ENCODE measurements at places on chromosomes 16 and 17.

- no peak for DNase-seq
Observed at GRCh38 chr17:37607637-37608331, 1.4 kb downstream of the SYNRG start.

DNA sequence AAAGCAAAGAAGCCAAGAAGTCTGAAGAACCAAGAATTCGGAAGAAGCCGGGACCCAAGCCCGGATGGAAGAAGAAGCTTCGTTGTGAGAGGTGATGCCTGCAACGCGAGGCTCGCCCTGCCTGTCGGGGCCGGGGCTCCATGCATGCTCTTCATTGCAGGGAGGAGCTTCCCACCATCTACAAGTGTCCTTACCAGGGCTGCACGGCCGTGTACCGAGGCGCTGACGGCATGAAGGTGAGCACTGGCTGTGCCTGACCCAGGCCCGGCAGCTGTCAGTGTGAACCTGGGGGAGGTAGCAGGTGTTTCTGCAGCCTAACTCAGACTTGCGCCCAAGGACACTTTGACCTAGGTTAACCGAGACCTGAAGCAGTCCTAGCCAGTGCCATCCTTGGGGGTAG lies 12.0 kb downstream of the ZNF276 start:
- DNase-seq, result no peak

GRCh38 chr17:57106107-57106835 lies 21.2 kb downstream of the AKAP1 start:
- peak; percentile 49 for DNase-seq

DNA sequence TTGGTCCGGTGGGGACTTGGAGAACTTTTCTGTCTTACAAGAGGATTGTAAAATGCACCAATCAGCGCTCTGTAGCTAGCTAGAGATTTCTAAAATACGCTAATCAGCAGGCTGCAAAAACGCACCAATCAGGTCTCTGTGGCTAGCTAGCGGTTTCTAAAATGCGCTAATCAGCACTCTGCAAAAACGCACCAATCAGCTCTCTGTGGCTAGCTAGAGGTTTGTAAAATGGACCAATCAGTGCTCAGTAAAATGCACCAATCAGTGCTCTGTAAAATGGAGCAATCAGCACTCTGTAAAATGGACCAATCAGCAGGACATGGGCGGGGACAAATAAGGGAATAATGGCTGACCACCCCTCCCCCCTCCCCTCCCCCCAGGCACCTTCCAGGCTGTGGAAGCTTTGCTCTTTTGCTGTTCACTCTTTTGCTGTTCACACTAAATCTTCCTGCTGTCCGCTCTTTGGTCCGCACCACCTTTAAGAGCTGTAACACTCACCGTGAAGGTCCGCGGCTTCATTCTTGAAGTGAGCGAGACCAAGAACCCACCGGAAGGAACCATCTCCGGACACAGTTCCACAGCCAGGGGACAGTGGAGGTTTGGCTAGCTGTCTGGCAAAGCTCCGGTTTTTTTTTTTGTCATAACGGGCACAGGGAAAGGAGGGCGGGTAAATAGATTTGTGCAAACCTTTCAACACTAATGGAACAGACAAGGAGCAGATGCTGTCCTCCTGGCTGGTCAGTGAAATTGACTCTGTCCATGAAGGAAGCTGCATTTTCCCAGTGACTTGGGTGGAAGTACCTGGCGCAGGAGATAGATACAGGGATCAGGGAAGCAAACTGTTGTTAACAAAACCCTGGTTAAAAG lies 8.3 kb downstream of the PITPNC1 start:
- DNase-seq, result no peak

GRCh38 chr16:24573141-24573540 lies 33.8 kb downstream of the RBBP6 start:
- DNase-seq, result no peak

- DNase-seq, result no peak
Observed at GRCh38 chr16:59164461-59164860, 430.3 kb upstream of the GOT2 start.

GRCh38 chr16:65372171-65372570 lies 250.3 kb upstream of the CDH11 start:
- DNase-seq, result no peak

- DNase-seq, result peak; percentile 75
Observed at GRCh38 chr17:47663912-47664623, 14.3 kb downstream of the KPNB1 start.

DNA sequence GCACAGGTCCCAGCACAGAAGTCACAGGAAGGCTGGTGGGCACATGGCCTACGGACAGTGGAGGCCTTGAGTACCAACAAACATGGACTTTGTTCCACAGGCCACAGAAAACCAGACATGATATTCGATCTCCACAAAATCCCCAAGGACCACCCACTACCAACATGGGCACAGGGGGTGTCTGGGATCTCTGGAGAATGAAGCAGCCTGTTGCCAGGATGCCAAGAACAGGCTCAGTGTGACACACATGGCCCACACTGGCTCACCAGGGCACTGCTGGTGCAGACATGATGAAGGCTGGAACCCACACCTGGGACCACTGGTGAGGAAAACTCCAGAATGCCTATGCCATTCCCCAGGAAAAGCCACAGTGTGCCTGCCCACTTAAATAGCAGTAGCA lies 120.2 kb downstream of the C16orf78 start:
- DNase-seq, result no peak

DNA sequence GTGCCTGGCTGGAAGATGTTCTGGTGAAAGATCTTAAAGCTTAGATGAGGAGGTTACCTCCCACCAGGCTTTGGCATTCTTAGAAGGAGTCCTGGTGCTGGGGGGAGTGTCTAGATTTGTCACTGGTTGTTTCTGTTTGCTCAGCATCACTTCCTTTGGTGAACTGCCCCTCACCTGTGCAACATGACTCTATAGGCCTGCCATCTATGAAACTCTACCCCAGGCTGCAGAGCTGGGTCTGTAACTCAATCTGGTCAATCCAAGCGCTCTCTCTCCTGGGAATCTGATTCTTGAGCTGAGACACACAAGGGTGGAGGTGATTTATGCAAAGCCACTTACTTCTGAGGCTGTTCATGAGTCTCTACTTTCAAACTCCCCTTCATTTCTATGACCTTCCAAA lies 399.4 kb downstream of the NPIPA7 start:
- peak; percentile 75 for DNase-seq

GRCh38 chr16:29663016-29663806 lies at the start of gene SPN:
Gene SPN, plus strand, starts transcription at chr16:29663247. Its CDS starts 482 bp downstream, at chr16:29663729.
- no peak for DNase-seq

DNA sequence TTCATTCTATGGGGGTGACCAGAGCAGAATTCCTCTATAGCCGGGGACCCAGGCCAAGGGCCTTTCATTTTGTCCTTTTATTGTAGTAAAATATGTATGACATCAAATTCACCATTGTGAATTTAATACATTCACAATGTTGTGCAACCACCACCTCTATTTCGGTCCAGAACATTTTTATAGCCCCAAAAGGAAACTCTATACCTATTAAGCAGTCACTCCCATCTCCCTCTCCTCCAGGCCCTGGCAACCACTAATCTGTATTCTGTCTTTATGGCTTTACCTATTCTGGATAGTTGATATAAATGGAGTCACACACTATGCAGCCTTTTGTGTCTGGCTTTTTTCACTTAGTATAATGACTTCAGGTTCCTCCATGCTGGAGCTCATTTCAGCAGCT lies 9.7 kb upstream of the TNS4 start:
- no peak for DNase-seq

DNA sequence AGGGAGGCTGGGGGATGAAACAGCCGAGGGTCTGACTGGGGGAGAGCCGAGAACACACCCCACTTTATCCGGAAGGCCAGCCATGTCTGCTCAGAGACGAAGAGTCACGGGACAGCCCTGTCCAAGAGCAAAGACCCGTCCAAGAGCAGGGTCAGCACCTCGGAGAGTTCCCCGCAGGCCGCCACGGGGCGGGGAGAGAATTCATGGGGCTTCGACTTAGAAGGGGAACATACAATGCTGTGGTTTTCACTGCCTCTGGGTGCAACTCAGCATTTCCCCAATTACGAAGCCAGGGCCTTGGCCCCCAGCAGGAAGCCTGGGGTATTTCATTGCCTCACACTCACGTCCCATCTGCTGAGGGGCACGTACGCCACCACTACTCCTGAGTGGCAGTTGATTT lies 59.3 kb downstream of the JPH3 start:
- no peak for DNase-seq
